Activated CD8-positive, alpha-beta memory T cell treated with anti-CD3 and anti-CD28 coated beads for 4 hours (primary cell): ENCODE measurements at places on chromosomes 6 and 20.

GRCh38 chr20:34517114-34517505, 888 bp downstream of the DYNLRB1 start:
- no peak for DNase-seq

GRCh38 chr6:6616656-6617055, 28.1 kb downstream of the LY86 start:
- no peak for DNase-seq

- no peak for DNase-seq
Observed at GRCh38 chr6:8481727-8482126, 46.4 kb upstream of the SLC35B3 start.

DNA sequence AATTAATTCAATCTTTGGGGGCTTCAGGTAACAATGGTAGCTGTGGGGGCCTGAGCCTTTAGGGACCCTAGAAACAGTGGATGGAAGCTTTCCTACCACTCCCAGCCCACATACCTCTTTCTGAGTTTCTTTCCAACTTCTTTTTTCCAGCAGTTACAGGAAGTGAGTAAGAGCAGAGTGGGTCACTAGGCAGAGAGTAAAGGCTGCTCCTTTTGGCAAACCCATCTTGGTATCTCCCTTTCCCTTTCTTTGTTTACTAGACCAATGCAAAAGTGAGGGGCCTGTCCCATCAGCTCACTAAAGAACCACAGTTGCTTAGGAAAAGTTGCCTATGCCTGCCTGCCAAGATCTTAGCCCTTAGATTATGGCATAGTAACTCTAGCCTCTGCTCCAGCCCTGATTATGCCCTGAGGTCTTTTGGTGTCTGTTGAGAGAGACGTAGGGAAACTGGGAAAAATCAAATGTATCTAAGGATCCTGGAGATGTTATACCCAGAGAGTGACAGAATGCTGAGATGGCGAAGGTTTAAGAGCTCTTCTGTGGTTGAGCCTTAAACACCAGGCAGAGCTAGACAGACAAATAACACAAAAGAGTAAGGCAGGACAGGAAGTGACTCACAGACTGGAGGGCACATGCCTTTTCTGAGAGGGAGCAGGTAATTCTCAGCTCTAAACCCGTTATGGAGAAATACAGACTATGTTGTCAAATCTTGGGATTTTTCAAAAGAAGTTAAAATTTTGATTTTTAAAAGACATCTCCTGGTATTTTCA, 31.3 kb downstream of the TRMT6 start:
- DNase-seq = no peak

DNA sequence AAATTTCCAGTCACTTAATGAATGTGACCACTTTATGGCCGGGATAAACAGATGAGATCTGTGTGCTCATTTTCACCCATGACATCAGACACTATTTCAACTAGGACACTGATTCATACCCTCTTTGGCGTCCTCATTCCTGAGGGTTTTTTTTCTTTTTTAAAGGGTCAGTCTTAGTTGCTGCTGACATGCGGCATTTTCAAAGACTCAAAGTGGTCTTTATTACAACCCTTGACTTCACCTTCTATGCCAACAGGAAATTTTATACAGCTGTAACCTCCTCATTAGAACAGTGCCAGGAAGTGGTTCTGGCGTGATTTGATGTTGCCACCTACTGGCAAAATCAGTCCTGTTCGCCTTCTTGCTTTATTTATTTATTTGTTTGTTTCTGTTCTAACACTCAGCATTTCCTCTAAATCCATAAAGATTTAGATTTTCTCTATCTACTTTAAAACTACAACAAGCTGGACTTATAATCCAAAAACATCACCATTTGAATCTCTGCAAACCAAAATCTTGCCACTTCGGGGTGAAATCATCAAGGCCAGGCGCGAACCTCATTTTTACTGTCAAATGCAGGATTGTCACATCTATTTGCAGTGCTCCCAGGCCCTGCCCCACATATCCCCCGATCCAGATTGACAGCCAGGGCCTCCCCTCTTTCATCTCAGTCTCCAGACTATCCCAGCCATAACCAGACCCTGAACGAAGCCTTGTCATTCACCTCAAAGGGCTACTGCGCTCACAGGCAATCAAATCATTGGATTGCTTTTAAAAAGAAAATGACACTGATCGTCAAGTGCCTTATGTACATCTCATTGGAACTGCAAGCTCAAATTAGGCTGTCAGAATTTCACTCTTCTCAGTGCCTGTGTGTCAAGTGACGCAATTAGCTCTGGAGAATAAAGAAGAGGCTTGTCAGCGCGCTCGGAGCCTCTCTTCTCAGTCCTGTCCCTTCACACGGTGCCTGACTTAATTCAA, 77.5 kb downstream of the C6orf118 start:
- no peak for DNase-seq

DNA sequence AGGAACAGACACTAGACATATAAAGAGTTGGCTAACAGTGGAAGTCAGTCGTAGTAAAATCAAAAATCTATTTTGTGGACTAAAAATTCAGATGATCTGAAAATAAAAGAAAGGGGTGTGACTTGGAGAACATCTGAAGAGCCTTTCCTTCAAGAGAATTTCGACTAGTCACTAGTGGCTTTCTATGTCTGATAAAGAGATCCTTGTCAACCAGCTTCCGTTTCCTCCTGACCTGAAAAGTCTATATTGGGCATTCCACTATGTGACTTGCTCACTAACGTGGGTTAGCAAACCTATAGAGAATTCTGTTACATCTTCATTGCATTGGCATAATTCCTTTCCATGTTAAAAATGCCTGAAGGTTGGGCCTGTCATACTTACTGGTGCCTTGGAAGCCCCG, 25.9 kb downstream of the TRAF3IP2 start:
- DNase-seq = no peak

DNA sequence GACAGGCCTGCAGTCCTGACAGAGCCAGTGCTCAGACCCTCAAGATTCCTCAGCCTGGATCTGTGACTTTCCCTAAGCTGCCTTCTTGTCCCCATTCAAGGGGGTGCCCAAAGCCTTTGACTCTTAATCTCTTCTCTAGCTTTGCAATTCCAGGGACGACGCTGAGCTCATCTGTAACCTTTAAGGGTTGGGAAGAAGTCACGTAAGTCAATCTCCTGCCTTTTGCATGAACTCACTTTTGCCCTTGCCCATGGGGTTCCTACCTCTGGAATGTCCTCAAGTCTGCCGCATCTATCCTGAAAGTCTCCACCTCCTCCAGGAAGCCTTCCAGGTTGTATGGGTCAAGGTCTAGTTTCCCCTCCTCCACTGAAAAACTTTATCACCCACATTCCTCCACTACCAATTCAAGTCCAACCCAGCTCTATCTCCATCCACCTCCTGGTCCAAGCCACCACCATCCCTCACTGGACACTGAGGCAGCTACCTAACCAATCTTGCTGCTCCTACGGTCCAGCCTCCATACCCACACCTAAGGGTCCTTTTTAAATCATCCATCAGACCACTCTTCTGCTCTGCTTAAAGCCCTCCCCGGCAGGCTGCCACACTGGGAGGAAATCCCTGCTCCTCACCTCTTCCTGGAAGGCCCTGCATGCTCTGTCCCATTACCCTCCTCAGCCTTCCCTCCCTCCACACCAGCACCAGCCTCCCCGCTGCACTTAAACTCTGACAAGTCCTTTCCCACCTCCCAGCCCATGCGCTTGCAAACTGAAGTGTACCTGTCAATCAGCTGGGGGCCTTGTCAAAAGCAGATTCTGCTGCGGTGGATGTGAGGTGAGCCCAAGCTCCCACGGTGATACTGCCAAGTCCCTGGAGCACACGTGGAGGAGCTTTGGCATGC, 29.7 kb downstream of the PREX1 start:
- DNase-seq = no peak

GRCh38 chr6:97094376-97094775, 169.8 kb downstream of the KLHL32 start:
- DNase-seq = no peak

GRCh38 chr20:1341561-1342265, 12.8 kb upstream of the SDCBP2 start:
- DNase-seq = no peak

- DNase-seq = no peak
Observed at GRCh38 chr20:10718661-10719060, 44.9 kb upstream of the JAG1 start.

GRCh38 chr6:169954977-169955376, 203.6 kb downstream of the ERMARD start:
- no peak for DNase-seq

GRCh38 chr20:60125513-60125912, 167.3 kb downstream of the CDH26 start:
- DNase-seq = no peak

DNA sequence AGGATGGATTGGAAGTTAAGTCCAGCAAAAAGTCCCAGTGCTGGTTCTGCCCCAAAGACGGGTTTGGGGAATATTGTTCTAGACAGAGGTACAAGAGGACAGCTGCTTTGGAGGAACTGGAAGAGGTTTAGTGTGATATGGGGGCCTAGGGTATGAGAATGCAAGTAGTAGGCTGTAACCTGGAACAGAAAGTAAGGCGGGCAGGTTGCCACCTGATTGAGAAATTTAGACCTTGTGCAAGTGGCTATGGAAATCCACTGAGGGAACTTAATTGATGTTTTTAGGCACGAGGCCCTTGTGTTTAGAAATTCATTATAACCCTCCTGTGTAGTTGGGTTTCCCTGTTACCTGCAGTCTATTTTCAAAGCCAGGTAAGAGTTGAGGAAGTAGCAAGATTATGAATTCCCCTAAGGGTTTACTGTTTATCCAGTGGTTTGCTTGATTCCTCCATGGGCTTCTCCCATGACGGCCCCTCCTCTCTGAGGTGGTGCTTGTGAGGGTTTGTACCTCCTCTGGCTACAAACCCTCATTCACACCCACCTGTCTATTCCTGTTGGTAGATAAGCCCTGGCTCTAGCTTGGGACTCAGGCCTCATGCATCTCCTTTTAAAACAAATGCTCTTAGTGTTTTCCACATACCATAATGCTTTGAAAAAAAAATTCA, 42.0 kb upstream of the BCAS1 start:
- DNase-seq = no peak
